ENCODE measurements at places on chromosomes 3 and 15. TPM values are rescaled to one million over a fixed set of nuclear protein-coding genes. Genes with fewer than 3 reads are reported as not detected.

Gene PRICKLE2
- 15.7 TPM for total RNA-seq

DNA sequence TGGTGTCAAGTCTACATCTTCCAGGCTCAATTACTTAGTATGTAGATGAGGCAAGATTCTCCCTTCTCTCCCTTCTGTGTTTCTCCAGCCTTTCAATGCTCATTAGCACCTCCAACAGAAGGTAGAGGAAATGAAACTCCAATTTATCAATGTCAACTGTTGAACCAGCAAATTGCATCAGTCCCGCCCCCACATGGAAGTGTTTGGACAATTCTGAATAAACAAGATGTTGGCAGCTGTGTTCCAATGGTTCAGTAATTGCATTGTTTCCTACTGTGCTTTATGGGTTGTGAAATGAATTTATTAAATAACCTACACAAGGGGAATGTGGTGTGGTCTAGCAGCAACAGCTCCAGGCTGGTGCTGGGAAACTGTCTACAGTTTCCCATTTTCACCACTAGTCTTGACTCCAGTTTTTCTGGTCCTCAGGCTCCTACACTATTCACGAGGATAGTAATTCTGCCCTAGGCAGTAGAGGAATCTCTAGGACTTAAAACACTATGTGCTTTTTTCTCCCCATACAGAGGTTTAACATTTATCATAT lies 91.9 kb downstream of the MB21D2 start:
- DNase-seq = no peak
- no peaks in the 10 kb centered on the region for H3K36me3 ChIP-seq
- H3K4me3 ChIP-seq = no peak overlapping the region
- H3K27ac ChIP-seq = no peak overlapping the region
- H3K27me3 ChIP-seq = no peaks in the 10 kb centered on the region
- H3K4me1 ChIP-seq = no peaks in the 10 kb centered on the region

GRCh38 chr15:75955720-75956119 lies 52.0 kb downstream of the FBXO22 start:
- no peak overlapping the region for H3K4me3 ChIP-seq
- H3K27ac ChIP-seq = no peak overlapping the region
- H3K36me3 ChIP-seq = no peaks in the 10 kb centered on the region
- DNase-seq = no peak

Gene TOMM70
- 31.0 TPM for total RNA-seq

GRCh38 chr3:1093217-1093616 lies 393 bp downstream of the CNTN6 start:
- no peaks in the 10 kb centered on the region for H3K4me1 ChIP-seq
- no peaks in the 10 kb centered on the region for H3K27me3 ChIP-seq
- H3K4me3 ChIP-seq = no peak overlapping the region
- no peak for DNase-seq

DNA sequence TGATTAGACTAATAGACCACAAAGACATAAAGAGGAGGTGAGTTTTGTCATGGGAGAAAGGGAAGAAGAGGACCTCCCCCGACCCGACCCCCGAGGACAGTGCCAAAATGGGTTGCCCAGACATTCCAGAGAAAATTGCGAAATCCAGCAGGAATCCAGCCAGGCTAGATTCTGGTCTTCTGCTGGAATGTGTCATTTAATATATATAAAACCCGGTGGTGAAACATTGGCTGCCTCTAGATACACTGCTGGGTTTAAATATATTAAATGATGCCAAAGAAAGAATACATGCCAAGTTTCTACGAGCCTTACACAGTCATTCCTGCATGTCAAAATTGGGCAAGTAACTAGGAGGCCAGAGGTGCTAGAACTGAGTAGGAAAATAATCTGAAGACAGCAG lies 45.3 kb upstream of the SPESP1 start:
- no peak overlapping the region for H3K27ac ChIP-seq
- no peaks in the 10 kb centered on the region for H3K36me3 ChIP-seq
- no peaks in the 10 kb centered on the region for H3K4me1 ChIP-seq
- no peak for DNase-seq
- no peaks in the 10 kb centered on the region for H3K27me3 ChIP-seq

DNA sequence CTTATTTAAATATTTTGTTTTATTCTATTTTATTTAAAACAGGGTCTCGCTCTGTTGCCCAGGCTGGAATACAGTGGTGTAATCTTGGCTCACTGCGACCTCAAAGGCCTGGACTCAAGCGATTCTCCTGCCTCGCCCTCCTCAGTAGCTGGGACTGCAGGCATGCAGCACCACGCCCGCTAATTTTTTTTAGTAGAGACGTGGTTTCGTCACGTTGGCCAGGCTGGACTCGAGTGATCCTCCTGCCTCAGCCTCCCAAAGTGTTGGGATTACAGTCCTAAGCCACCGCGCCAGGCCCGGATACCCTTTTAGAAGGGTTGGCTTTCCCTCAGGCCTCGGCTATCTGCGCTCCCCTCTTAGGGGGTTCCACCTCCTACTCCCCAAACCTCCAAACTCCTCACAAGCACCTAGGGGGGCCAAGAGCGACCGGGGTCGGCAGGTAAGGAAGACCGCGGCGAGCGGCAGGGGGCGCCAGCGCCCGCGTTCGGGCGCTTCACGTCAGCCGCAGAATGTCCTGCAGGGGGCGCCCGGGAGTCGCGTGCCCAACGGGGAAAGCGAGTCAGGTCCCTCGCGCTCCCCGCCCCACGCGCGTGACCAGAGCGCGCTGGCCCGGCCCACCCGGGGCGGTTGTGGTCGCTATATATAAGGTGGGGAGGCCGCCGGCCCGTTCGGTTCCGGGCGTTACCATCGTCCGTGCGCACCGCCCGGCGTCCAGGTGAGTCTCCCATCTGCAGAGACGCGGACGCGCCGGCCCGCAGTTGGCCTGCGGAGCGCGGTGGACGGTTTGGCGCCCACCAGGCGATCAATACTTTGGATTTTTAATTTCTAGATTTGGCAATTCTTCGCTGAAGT lies 51.8 kb upstream of the GATM start:
- peak overlapping the region; percentile 59 for H3K4me3 ChIP-seq
- H3K27ac ChIP-seq = peak overlapping the region; percentile 36
- peak; percentile 96 for DNase-seq
- no peaks in the 10 kb centered on the region for H3K27me3 ChIP-seq
- H3K36me3 ChIP-seq = peaks cover 4% of the 10 kb centered on the region

Gene GP5
- not detected for total RNA-seq

GRCh38 chr15:96243701-96244100 lies 86.8 kb upstream of the NR2F2 start:
- no peak for DNase-seq
- H3K36me3 ChIP-seq = no peaks in the 10 kb centered on the region
- no peak overlapping the region for H3K4me3 ChIP-seq
- H3K4me1 ChIP-seq = no peaks in the 10 kb centered on the region
- no peak overlapping the region for H3K27ac ChIP-seq

DNA sequence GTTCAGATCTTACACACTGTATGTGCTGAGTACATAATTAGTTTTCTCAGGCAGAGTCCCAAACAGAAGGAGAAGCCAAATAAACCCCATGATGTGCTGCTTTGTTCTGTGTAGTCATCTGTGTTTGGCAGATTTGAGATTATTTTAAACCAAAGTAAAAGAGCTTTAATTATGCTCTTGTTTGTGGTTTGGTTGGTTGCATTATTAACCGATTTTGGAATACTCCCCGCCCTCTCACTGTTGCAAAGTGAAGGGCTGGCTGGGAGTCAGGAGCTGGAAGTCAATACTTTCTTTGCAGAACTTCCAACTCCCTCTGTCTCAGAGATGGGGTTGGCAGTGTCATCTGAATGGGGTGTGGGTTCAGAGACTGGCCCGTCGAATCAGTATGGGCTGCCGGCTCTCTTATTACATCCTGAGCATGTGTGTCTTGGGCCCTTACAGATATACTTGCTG lies 34.4 kb downstream of the SLCO3A1 start:
- no peak overlapping the region for H3K4me3 ChIP-seq
- H3K4me1 ChIP-seq = no peaks in the 10 kb centered on the region
- H3K36me3 ChIP-seq = no peaks in the 10 kb centered on the region
- DNase-seq = no peak

Gene PLAAT1
- not detected for total RNA-seq

- DNase-seq = no peak
- no peaks in the 10 kb centered on the region for H3K36me3 ChIP-seq
- no peaks in the 10 kb centered on the region for H3K27me3 ChIP-seq
- H3K4me3 ChIP-seq = no peak overlapping the region
- H3K27ac ChIP-seq = no peak overlapping the region
- no peaks in the 10 kb centered on the region for H3K4me1 ChIP-seq
These were observed 50.0 kb downstream of the DNAJB8 start for GRCh38 chr3:128416578-128417211.

DNA sequence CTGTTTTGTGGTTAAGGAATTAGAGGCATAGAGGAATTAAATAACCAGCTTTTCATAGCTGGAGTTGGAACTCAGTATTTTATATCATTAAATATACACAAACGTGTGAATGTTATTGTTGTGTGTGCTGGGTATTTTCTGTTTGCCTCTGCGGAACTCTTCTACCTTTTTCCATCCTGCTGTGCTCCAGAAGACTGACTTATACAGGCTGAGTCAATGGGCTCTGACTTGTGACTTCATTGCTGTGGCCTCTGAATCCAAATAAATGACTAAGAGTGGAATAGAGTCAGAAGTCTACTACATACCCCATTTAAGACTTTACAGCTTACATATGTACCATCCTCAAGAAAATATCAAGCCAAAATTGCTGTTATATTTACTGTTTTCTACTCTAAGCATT lies 17.6 kb downstream of the ARIH1 start:
- no peak overlapping the region for H3K27ac ChIP-seq
- H3K36me3 ChIP-seq = no peaks in the 10 kb centered on the region
- no peak for DNase-seq

Gene RBP2
- 1,988 TPM for total RNA-seq

Gene BFSP2
- total RNA-seq = not detected

GRCh38 chr15:65327651-65328393 lies 23.3 kb downstream of the RNU5B-1 start:
- DNase-seq = no peak
- H3K4me1 ChIP-seq = no peaks in the 10 kb centered on the region
- H3K27ac ChIP-seq = no peak overlapping the region

Gene FBLN2
- total RNA-seq = 31.4 TPM

- H3K27ac ChIP-seq = peak overlapping the region; percentile 21
- H3K36me3 ChIP-seq = no peaks in the 10 kb centered on the region
- H3K27me3 ChIP-seq = no peaks in the 10 kb centered on the region
- no peaks in the 10 kb centered on the region for H3K4me1 ChIP-seq
- H3K4me3 ChIP-seq = no peak overlapping the region
These were observed 28.8 kb downstream of the CYP8B1 start for GRCh38 chr3:42846685-42847522.

GRCh38 chr3:123105201-123106189 lies 38.7 kb downstream of the PDIA5 start:
- H3K27ac ChIP-seq = no peak overlapping the region
- peaks cover 57% of the 10 kb centered on the region for H3K36me3 ChIP-seq
- no peak overlapping the region for H3K4me3 ChIP-seq
- H3K4me1 ChIP-seq = no peaks in the 10 kb centered on the region

Data from Peyer's patch (tissue), 4 donors.